Smooth muscle cell of the brain vasculature (primary cell): ENCODE measurements at places on chromosomes 6 and 20.

DNA sequence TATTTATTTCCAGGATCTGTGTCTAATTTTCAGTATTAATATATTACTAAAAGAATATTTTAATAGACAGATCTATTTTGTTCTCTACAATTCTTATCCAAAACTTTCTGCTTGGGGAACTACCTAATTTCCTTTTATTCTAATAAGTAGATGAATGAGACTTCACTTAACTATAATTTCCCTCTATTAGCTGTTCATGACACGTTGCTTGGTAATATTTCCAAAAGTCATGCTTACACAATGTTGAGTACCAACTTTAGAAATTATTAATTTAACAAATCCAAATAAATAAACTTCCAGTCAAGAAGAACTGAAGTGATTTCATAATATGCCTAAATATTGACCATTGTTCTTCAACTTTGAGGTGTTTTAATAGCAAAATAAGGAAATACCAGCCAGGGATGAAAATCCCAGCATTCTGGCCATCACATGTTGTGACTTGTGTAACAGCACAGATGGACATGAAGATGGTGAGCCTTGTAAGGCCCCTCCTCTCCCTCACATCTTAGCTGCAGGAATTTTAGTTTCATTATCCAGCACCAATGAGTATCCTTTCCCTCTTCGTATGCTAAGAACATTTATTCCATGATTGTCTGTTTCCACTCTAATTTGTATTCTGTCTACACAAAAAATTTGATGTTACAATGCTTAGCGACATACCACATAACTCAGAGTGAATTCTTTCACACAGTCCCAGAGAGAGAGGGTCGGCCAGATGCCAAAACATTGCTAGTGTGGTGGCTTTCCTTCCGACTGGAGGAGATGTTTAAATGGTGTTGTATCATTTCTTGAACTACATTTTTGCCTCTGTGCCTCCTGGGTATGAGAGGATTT is 137.5 kb downstream of the FOXA2 start:
- no peak for DNase-seq

DNA sequence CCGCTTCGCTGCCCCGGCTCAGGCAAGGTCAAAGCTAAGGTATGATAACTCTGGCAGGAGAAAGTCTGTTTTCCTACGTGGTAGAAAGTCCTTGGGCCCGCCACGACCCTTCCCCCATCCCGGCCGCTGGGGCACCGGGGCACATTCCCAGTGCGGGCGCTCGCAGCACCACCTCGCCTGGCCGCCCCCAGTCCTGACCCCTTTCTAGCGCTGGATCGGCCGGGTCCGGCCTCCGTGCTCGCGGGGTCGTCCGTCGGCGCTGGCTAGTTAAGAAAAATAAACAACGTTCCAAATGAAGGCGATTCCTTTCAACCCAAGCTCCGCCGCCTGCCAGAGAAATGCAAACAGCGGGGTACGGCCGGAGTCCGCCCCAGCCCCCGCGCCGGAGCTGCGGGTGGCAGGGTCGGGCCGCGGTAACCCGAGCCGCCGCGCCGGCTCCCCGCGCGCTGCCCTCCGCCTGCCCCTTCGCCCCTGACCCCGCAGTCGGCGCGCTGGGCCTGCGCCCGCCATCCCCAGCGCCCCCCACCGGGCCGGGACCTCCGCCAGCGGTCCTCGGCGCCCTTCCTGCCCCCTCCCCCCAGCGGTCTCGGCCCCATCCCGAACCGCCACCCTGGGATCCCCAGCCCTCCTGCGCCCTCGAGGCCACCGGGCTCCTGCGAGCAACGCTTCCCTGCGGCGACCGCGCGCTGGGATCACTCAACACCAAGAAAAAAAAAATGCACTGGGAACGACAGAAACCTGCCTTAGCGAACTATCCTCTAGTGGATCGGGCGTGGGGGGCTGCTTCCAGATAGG is 37.6 kb downstream of the NCR2 start:
- no peak for DNase-seq

- DNase-seq = no peak
Measured at GRCh38 chr6:96716221-96716620, 121.1 kb downstream of the GPR63 start.

DNA sequence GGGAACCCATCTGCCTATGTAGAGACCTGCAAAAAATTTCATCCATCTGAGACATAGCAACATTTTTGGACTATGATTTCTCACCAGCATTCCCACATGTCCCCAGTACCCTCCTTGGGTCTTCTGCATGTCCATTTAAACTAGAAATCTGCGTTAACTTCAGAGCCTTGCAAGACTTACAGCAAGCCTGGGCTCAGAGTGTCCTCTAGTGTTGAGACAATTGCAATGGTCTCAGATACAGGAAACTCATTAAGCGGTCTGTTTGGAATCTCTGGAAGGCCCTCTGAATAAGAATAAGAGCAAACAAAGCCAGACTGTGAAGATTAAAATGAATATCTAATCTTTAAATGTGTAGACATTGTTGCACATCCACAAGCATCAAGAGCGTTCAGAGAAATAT is 20.5 kb upstream of the PI3 start:
- no peak for DNase-seq

GRCh38 chr6:144171406-144171805 is 21.1 kb downstream of the STX11 start:
- DNase-seq = no peak

DNA sequence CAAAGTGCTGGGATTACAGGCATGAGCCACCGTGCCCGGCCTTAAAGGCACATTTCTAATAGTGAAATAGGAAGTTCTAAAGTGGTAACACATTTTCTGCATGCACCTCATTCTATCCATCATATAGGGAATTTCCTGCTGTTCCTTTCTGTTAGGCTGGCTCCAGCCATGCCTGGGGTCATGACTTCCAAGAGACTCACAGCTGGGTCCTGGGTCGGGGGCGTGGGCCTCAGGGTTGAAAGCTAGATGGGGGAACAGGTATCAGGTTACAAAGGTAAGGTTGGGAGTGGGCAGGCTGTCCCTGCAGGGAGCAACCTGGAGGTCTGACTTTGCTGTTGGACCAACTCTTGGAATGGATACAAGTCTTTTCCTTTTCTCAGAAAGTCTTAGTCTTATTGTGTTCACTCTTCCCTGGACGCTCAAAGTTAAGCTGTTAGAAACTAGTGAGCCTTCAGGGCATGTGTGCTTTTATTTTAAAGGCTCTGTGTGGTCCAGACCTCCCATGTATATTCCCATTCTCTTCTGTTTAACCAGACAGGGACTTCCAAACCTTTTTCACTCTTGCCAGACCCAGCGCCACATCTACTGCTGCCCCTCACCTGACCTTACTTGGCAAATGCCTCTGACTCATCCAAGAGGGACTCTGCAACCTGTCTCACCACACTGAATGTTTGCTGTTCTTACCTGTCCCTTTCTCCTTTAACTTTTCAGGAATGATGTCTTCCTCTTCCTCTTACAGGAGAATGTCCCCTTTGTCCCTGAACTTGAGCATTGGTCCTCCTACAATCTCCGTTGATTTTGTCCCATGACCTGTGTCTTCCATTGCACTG is 64.4 kb downstream of the TMEM170B start:
- no peak for DNase-seq

DNA sequence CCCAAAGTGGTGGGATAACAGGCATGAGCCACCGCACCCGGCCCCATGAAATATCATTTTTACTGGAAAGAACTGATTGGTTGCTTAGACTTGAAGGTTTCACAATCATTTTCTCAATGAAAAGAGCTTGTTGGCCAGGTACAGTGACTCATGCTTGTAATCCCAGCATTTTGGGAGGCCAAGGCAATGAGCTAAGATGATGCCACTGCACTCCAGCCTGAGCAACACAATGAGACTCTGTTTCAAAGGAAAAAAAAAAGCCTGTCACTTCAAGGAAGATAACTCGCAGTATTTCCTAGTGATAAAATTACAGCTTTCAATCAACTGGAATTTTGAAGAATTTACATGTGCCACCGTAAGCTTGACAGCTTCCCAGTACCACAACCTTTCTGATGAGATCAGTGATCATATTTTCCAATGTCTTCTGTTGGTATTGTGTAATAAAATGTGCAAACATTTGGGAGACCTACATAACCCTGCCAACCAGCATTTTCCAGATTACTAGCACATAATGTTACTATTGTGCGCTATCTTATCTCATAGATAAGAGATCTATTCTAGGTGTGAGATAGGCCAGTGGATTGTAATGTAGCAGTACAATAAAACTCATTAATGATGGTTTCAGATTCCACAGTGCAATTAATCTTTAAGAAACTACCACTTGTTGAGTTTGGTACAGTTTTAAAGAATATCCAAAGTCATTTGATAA is 7.2 kb downstream of the PNLDC1 start:
- no peak for DNase-seq

GRCh38 chr20:51810155-51811041 is 8.1 kb upstream of the SALL4 start:
- DNase-seq = no peak

- no peak for DNase-seq
Measured at GRCh38 chr6:55320696-55321086, 6.6 kb upstream of the GFRAL start.

- no peak for DNase-seq
Measured at GRCh38 chr20:59958123-59958522, at the start of gene CDH26. TSS of gene CDH26 (plus strand) at chr20:59958423. CDS start at chr20:59958727, 304 bp downstream.

GRCh38 chr20:6595704-6596103 is 171.8 kb upstream of the BMP2 start:
- no peak for DNase-seq

- DNase-seq = no peak
Measured at GRCh38 chr20:15564981-15565380, 1008.3 kb downstream of the KIF16B start.

DNA sequence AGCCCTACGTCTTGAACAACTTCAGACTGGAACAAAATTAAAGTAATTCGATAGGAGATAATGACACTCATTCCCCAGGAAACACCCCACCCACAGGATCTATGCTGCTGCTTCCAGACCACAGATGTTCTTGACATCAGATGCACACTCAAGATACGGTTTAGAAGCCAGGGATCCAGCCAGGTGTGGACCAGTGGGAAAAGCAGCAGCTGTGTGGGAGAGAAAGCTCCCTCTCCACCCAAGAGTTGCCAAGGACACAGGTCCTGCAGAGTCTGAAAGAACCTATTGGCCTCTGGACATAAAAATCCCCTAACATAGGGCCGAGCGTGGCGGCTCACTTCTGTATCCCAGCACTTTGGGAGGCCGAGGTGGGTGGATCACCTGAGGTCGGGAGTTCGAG is 91.7 kb upstream of the NFATC2 start:
- DNase-seq = no peak

DNA sequence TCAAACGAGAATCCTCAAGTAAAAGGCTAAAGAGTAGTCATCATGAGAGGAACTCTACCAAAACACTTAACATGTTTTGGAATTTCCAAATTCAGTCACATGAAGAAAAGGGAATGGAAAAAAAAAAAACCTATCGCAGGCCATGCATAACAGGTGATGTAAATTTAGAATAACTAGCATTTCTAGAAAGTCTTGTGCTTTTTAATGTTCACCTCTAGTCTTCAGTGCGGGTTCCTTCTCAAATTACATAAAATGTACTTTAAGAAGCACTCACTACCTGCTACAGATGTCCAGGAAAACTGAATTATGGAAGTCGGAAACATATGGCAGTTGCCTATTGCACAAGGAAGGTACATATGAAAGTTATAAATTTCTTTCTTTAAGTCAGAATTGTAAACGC is 6.1 kb upstream of the TBX18 start:
- no peak for DNase-seq

DNA sequence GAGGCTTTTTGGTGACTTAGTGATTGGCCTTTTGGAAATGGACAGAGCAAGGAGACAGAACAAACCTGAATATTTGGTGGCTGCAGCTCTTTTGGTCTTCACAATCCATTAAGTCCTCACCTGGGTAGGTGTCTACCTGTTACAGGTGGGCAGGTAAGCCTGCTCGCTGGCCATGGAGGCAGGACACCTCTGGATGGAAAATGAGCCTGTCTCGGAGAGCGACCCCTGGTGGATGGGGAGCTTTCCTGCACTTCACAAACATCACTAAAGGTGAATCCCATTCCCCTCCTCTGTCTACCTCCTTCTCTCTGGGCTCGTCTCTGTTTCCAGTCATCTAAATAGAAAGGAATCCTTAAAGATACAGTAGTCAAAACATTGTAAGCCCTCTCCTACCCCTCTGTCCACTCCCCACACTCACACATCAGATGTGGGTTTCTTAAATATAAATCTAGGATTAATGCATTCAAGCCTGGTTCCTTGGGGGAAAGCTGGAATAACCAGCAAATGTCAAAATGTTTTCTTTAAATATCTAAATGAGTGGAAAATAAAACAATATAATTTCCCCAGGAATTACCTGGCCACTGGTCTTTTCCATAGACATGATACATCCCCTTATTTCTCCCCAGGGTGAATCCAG is 304.9 kb downstream of the CDH26 start:
- DNase-seq = no peak
